NCI-H1436 treated with DMSO at 0.1 percent for 48 hours (cell line): ENCODE measurements at places on chromosomes 3 and 15.

DNA sequence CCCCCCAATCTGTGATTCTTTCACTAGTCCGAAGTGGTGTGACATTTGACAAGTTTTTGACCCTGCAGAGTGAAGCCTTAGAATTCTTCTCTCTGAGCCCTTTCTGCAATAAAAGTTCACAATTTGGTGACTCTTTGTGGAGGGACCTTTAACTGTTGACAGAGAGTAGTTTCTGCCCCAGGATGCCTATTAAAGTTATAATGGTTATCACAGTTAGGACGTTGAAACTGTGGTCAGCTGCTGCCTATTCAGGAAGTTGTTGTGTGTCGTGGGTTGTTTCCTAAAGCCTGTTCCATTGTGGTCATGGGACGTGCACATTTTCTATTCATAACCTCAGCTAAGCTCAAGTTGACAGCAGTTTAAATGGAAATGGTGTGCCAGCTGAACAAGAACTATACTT lies 274.5 kb downstream of the NEK10 start:
- DNase-seq: no peak

DNA sequence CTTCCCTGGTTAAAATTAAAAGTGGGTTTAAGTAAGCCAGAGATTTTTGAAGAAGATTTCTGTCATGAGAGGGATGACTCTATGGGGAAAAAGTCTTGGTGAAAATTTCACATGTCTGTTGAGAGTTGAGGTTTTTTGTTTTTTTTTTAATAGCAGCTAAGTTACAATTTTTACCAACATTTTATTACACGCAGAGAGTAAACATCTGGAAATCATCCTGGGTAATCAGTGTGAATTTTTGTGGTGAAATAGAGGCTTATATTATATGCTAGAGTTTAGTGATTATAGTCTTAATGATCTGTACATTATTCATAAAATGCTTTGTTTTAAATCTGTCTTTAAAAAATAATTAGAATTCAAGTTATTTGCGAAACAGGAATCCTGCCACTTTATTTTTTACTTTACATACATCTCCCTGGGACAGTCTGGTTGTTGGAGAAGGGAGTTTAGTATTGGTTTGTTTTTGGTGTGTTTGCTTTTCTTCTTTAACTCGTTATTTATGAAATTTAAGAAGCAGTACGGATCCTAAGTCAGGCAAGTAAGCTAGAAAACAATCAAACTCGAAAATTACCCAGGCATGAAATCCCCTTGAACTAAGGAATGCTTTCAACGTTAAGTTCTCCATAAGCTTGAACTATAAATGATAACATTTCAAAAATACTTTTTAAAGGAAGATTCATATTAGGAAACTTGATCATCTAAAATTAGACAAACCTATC lies 143.4 kb upstream of the TSC22D2 start:
- no peak for DNase-seq

DNA sequence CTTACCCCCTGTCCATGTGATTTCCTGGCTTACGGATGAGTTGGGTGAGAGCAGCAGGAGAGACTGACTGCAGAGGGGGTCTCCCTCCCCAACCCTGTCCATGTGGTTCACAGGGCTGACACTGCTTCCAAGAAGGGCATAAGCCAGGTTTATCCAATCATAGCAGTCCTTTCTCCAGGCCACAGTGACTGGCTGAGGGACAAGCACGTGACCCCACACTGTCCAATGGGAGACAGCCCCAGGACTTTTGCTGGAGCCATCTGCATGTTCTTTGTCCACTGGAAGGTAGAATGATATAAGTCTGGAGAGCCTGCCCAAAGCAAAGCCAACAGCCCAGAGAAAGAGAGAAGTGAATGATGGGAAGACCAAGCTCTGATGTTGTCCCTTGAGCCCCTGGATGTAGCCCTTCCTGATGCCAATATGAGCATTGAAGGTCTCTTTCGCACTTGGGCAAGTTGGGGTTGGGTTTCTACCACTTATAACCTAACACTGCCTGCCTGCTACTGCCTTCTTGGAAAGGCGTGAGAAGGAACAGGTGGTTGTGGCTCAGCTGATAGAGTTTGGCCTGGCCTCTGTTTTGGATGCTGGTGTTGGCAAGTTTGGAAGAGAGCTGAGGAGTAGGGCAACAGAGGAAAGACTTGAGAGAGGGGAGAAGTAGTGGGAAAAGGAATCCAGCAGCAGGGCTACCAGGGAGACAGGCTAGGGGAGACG lies 41.3 kb upstream of the GRIP2 start:
- no peak for DNase-seq

GRCh38 chr15:42650208-42651066 lies 75.0 kb downstream of the STARD9 start:
- DNase-seq: no peak

DNA sequence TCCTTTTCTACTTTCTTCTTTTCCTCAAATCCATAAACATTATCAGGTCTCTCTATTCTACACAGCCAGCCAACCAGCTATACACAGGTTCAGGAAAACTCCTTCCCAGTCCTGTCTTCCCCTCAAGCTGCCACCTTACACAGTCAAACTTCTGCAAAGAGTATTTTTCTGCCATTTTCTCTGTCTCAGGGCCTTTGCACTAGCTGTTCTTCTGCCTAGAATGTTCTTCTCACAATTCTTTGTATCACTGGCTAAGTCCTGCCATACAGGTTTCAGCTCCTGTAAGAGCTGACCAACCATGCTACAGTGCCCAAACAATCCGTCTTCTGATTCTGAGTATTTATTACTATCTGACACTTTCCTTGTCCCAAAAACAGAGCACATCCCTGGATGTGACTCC lies 278.3 kb upstream of the ICE2 start:
- DNase-seq: no peak

- no peak for DNase-seq
These were observed at the start of gene DNAH12 for GRCh38 chr3:57544181-57545125. Gene DNAH12, minus strand, starts transcription at chr3:57544344. Its CDS starts 1,474 bp downstream, at chr3:57542870.

GRCh38 chr3:37100411-37100810 lies 74.0 kb downstream of the LRRFIP2 start:
- no peak for DNase-seq

DNA sequence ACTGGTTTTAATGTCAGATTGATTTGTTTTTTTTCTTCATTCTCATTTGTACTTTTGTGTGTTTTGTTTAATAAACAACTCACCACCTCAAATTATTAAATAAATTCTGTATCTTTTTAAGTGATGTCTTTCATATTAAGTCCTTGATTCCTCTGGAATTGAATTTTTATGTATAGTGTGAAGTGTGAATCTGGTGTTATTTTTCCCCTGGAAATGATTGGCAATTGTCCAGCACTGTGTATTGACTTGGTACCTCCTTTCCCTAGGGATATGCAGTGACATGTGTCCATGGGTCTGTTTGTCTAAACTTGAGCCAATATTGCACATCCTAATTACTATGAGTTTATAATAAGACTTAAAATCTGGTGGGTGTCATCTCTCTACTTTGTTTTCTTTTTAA lies 2.1 kb downstream of the RNU5B-1 start:
- no peak for DNase-seq

DNA sequence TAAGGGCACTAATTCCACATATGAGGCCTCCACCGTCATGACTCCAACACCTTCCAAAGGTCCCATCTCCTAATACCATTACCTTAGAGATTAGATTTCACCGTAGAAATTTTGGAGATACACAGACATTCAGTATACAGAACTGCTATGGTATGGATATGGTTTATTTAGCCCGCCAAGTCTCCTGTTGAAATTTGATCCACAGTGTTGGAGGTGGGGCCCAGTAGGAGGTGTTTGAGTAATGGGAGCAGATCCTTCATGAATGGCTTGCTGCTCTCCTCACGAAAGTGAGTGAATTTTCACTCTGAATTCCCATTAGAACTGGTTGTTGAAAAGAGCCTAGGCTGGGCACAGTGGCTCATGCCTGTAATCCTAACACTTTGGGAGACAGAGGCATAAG lies 7.4 kb downstream of the MKRN3 start:
- no peak for DNase-seq

DNA sequence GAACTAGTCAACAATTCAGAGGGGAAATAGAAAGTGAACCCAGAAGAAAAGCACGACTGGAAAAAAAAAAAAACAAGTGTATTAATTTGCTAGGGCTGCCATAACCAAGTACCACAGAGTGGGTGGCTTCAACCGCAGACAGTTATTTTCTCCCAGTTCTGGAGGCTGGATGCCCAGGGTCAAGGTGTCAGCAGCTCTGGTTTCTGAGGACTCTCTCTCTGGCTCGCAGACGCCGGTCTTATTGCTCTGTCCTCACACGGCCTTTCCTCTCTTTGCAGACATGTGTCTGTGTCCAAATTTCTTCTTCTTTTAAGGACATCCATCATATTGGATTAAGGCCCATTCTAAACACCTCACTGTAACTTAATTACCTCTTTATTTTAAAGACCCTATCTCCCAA lies 291.8 kb downstream of the XXYLT1 start:
- no peak for DNase-seq

GRCh38 chr15:50911001-50911400 lies 2.5 kb downstream of the AP4E1 start:
- DNase-seq: no peak

- no peak for DNase-seq
These were observed 109.1 kb downstream of the BDH1 start for GRCh38 chr3:197446700-197447056.

DNA sequence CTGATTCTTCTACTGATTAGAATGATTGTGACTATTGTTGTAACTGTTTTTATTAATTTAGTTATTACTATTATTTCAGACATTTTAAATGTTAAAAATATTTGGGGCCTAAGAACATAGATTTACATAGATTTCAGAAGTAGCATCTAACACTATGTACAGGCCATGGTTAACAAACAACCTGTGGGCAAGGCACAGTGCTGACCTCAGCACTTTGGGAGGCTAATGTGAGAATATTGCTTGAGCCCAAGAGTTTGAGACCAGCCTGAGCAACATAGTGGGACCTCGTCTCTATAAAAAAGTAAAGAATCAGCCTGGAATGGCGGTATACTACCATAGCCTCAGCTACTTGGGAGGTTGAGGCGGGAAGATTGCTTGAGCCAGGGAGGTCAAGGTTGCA lies 69.1 kb upstream of the CNTN4 start:
- DNase-seq: no peak

- no peak for DNase-seq
These were observed 52.1 kb downstream of the EDEM1 start for GRCh38 chr3:5239602-5240001.

DNA sequence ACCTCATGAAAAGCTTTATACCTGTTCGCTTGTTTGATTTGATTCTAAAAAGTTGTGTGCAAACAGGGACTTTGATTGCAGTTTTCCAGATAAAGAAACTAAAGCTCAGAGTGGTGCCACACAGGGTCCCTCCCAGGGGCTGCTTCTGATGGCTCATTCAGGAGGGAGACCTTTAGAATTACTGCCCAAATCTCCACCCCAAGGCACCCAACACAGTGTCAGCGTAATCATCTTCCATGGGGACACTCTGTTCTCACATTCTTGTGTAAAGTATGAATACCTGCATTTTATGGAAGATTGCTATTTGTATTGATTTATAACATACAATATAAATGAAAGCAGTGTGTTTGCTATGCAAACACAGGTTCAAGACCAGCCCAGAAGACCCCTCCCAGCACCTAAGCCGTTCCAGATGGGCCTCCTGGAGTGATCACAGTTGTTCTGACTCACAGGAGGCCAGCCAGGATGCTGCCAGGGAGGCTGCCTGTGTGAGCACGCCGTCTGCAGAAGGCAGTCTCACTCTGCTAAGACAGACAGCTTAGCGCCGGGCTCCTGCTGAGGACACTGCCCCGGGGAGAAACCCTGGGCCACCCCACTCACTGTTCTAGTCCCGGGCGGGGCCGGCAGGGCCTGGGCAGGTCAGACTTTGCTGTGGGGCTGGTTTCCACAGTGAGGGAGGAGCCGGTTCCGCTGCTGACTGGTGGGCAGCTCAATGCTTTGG lies 185.6 kb downstream of the FAM43A start:
- no peak for DNase-seq

GRCh38 chr3:107680698-107681097 lies 157.9 kb downstream of the BBX start:
- DNase-seq: no peak

DNA sequence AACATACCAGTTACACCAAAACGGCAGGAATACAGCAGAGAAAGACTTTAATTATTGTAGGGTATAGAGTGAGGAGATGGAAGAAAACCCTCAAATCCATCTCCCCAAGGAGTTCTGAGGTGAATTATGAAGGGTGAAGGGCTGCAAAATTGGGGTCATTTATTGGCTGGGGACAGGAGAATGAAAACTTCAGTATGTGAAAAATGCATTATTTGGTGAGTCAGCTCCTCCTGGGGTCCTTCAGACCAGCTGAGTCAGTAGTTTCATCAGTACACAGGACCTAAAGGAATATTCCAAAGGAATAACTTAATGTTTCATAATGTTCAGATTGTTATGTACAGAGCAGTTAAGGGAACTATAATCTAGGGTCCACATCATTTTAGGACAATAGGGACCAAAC lies 566.0 kb downstream of the GBE1 start:
- no peak for DNase-seq

GRCh38 chr15:77550301-77551251 lies 82.1 kb downstream of the LINGO1 start:
- no peak for DNase-seq

DNA sequence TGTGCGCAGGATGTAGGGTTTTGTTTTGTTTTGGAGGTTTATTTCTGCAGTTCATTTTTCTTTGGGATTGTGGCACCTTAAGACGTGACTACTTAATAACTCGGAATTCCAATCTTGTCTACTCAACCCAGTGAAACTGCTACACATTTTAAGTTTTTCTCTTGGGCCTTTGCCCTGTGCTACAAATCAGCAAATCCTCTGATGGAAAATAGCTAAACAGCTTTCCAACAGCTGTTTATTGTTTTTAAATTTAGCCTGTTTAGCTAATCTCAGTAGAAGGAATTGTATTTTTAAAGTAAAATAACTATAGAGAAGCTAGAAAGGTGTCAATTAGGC lies 48.4 kb downstream of the OPA1 start:
- no peak for DNase-seq

GRCh38 chr3:189625071-189625470 lies 6.1 kb upstream of the TP63 start:
- no peak for DNase-seq

GRCh38 chr15:86677278-86677677 lies 597.6 kb downstream of the AGBL1 start:
- DNase-seq: no peak
